ENCODE measurements at places on chromosomes 3 and 15. TPM values are rescaled to one million over a fixed set of nuclear protein-coding genes. Genes with fewer than 3 reads are reported as not detected.
A peak's percentile ranks its signal among the peaks of the same experiment; 100 is the strongest.

GRCh38 chr3:45546716-45547701 lies 47.5 kb upstream of the LIMD1 start:
- DNase-seq = peak; percentile 25

GRCh38 chr3:80978216-80978969 lies 783.1 kb downstream of the GBE1 start:
- DNase-seq = no peak

DNA sequence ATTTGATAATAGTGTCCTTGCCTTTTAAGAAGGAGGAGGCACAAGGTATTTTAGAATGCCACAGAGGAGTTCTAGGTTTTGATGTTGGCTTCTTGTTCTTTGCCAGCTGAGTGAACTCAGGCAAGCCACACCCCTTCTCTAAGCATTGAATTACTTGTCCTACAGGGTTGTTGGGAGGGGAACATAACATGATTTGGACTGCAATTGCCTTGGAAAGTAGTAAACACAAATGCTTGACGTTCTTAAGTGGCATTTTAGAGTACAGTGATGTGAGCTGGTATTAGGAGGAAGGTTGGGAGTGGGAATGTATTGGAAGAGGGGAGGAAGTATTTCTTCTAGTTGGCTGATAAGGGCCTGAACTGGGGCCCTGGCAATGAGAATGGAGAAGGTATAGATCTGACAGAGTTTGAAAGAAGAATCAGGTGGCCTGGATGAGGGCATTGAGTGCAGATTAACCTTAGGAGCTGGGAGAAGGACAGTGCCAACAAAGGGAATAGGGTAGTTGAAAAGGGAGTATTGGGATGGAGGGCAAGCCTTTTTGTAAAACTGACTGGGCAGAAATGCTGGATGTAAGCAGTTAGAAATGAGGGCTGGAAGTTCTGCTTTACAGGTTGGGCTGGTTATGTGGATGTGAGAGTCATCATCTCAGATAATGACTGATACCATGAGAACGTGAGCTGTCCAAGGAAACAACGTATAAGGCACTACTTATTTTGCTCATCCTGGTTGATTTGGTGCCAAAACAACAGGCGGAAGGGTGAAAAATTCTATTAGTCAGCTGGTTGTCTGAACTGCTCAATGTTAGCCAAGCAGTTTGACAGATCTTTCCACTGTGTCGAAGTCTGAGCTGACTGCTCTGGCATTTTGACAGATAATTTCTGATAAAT lies 16.7 kb downstream of the KAT2B start:
- no peak for DNase-seq

ZXDC gene
- 11.4 TPM for total RNA-seq

CISH gene
- total RNA-seq = 2.2 TPM

GPR156 gene
- total RNA-seq = not detected
